ENCODE measurements at places on chromosomes 5 and 9. TPM values are rescaled to one million over a fixed set of nuclear protein-coding genes. Genes with fewer than 3 reads are reported as not detected.

DNA sequence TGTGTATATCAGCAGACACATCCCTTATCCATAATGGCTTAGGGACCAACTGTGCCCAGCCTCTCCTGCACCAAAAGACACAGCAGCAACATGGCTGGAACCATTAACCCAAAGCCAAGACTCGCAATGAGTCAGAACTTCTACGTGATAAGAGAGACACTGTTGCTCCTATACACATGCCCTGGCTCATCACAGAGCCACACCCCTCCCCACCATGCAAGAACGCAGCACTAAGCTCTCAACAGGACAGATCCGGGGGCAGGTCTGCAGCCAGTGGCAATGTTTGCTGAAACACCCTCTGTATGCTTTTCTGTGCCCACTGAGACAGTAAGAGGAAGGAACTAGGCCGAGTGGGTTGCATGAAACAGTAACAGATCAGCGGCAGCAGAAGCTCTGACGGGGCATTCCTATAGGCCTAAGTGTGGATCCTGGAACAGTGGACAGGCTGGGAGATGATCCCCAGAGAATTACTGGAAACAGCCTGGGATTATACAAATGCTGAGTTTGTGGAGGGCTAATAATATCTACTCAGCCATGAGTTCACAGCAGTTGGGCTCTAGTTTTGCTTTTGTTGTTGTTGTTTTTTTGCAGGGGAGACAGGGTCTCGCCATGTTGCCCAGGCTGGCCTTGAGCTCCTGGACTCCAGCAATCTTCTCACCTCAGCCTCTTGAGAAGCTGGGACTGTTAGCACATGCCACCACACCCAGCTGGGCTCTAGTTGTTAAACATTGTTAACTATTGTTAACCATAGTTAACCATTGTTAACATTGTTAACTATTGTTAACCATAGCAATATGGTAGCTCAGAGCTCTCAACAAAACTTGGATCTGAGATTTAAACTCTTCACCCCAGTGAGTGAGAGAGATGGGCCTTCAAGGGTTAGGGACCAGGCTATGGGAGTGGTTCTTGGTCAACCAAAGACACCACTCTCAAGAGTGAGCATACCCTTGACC, 41.0 kb downstream of the B4GALT1 start:
- no peaks in the 10 kb centered on the region for H3K27me3 ChIP-seq
- H3K27ac ChIP-seq = peak overlapping the region; percentile 43
- DNase-seq = no peak
- peaks cover 70% of the 10 kb centered on the region for H3K4me1 ChIP-seq
- H3K4me3 ChIP-seq = no peak overlapping the region

- H3K27ac ChIP-seq = no peak overlapping the region
- DNase-seq = no peak
- H3K4me3 ChIP-seq = no peak overlapping the region
- H3K36me3 ChIP-seq = no peaks in the 10 kb centered on the region
- H3K27me3 ChIP-seq = no peaks in the 10 kb centered on the region
- no peaks in the 10 kb centered on the region for H3K4me1 ChIP-seq
Measured at GRCh38 chr5:140443-140829, 48.5 kb downstream of the PLEKHG4B start.

- no peaks in the 10 kb centered on the region for H3K27me3 ChIP-seq
- no peak overlapping the region for H3K4me3 ChIP-seq
- peak overlapping the region; percentile 17 for H3K27ac ChIP-seq
- H3K4me1 ChIP-seq = peaks cover 98% of the 10 kb centered on the region
- no peaks in the 10 kb centered on the region for H3K36me3 ChIP-seq
- DNase-seq = no peak
Measured at GRCh38 chr9:131728961-131729360, 10.9 kb downstream of the RAPGEF1 start.

- no peak overlapping the region for H3K4me3 ChIP-seq
- H3K27ac ChIP-seq = no peak overlapping the region
Measured at GRCh38 chr9:129547063-129547462, 73.8 kb downstream of the C9orf50 start.

- no peak for DNase-seq
- no peaks in the 10 kb centered on the region for H3K27me3 ChIP-seq
- no peaks in the 10 kb centered on the region for H3K36me3 ChIP-seq
- no peaks in the 10 kb centered on the region for H3K4me1 ChIP-seq
- no peak overlapping the region for H3K27ac ChIP-seq
Measured at GRCh38 chr5:39541920-39542319, 117.1 kb upstream of the DAB2 start.

- no peaks in the 10 kb centered on the region for H3K4me1 ChIP-seq
- no peaks in the 10 kb centered on the region for H3K27me3 ChIP-seq
- no peak overlapping the region for H3K4me3 ChIP-seq
- DNase-seq = no peak
- no peaks in the 10 kb centered on the region for H3K36me3 ChIP-seq
- no peak overlapping the region for H3K27ac ChIP-seq
Measured at GRCh38 chr5:125081101-125081500, 334.7 kb upstream of the ZNF608 start.

DNA sequence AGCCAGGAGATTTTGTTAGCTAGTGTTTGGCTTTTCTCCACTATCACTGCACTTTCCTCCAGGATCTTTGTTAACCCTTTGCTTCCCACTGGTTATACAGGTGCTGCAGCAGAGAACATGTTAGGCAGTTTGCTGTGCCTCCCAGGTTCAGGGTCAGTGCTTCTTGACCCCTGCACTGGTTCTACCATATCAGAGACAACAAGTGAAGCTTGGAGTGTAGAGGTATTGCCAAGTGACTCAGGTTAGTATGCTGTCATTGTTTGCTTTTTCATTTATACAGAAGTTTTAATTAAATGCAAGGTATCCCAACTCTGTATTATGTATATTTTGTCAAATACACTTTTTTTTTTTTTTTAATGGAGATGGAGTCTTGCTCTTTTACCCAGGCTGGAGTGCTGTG, 68.4 kb downstream of the GAPVD1 start:
- no peak overlapping the region for H3K27ac ChIP-seq
- no peaks in the 10 kb centered on the region for H3K27me3 ChIP-seq
- H3K36me3 ChIP-seq = peaks cover 83% of the 10 kb centered on the region
- no peak for DNase-seq
- no peaks in the 10 kb centered on the region for H3K4me1 ChIP-seq
- no peak overlapping the region for H3K4me3 ChIP-seq

DNA sequence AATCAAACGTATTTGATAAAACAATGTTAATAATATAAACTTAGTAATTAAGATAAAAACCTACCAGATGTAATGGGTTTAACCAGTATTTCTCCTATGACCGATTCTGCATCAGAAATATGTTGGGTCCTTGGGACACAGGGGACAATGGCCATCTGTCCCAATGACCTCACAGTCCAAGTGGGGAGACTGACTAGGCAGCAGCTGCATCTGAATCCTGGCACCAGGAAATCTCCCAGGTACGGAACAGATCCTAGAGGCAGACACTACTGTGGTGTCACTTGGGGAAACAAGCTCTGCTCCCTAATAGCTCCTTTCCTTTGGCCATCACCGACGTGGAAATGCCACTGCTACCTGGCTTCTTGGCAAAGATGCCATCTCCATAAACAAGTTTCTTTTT, 81.8 kb upstream of the SARDH start:
- no peak overlapping the region for H3K27ac ChIP-seq
- H3K27me3 ChIP-seq = no peaks in the 10 kb centered on the region
- no peaks in the 10 kb centered on the region for H3K36me3 ChIP-seq
- DNase-seq = no peak
- H3K4me3 ChIP-seq = no peak overlapping the region

DNA sequence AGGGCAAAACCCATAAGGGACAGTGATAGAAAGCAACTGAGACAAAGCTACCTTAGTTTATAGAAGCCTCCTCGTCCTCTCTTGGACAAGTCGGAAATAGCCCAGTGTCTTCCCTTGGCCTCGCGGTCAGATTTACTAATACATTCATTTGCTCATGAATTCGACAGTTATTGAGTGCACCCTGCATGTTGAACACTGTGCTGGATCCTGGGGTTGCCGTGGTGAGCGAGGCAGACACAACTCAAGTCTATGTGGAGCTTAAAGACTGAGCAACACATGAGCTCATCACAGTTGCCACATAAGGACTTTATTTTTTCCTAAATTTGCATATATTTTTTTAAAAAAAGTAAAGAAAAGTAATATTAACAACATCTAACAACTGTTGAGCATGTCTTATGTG, 411.1 kb upstream of the ITGA1 start:
- H3K27me3 ChIP-seq = no peaks in the 10 kb centered on the region
- H3K4me1 ChIP-seq = no peaks in the 10 kb centered on the region
- H3K4me3 ChIP-seq = no peak overlapping the region
- no peak for DNase-seq

- H3K4me1 ChIP-seq = peaks cover 8% of the 10 kb centered on the region
- H3K4me3 ChIP-seq = no peak overlapping the region
- no peak for DNase-seq
- no peaks in the 10 kb centered on the region for H3K27me3 ChIP-seq
Measured at GRCh38 chr9:120628207-120628924, 48.4 kb upstream of the CDK5RAP2 start.

DNA sequence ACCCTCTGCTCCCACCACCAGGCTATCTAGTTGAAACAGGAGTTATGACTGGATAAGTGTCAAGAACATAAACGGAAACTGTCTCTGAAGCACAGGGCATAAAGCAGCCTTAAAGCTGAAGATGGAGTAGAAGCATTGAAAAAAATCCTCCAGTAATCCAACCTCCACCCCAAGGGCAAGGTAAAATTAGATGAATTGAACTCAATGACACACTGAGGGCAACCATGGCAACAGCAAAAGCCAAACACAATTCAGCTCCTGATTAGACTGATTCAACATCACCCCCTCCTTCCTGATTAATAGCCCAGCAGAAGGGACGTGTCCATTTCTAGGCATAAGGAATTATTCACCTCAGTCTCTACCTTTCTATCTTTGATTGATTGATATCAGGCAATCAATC, 183.2 kb upstream of the MAP3K1 start:
- no peak overlapping the region for H3K27ac ChIP-seq
- no peaks in the 10 kb centered on the region for H3K27me3 ChIP-seq
- H3K4me1 ChIP-seq = no peaks in the 10 kb centered on the region

GRCh38 chr5:135443161-135443960, 3.8 kb downstream of the DCANP1 start:
- no peaks in the 10 kb centered on the region for H3K27me3 ChIP-seq
- no peak overlapping the region for H3K27ac ChIP-seq
- H3K4me3 ChIP-seq = no peak overlapping the region
- no peaks in the 10 kb centered on the region for H3K36me3 ChIP-seq
- no peak for DNase-seq

GRCh38 chr5:27502236-27502635, 463.9 kb upstream of the CDH9 start:
- no peak overlapping the region for H3K27ac ChIP-seq
- no peak overlapping the region for H3K4me3 ChIP-seq
- no peaks in the 10 kb centered on the region for H3K27me3 ChIP-seq
- no peaks in the 10 kb centered on the region for H3K36me3 ChIP-seq
- H3K4me1 ChIP-seq = no peaks in the 10 kb centered on the region

DNA sequence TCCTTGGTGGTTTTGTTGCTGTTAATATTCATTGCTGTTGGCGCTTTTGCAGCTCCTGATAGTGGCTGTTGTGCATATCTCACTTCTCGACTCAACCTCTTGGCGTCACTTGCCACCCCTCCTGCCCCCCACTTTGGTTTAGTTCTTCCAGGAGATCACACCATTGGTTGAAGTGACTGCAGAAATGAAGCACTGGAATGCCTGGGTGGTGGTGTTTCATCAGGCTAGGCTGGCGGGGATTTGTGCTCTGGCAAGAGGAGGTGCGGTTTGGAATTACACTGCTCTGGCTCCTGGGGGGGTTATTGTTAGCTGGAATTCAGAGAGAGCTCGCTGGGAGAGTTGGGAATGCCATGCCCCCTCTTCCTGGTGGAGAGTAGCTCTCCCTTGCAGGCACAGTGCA, 11.5 kb downstream of the PRRC2B start:
- H3K36me3 ChIP-seq = no peaks in the 10 kb centered on the region
- H3K27me3 ChIP-seq = no peaks in the 10 kb centered on the region
- peak; percentile 66 for DNase-seq
- H3K27ac ChIP-seq = peak overlapping the region; percentile 74

GRCh38 chr5:150392680-150393079, 20.0 kb downstream of the CD74 start:
- no peaks in the 10 kb centered on the region for H3K4me1 ChIP-seq
- H3K27ac ChIP-seq = no peak overlapping the region
- H3K4me3 ChIP-seq = no peak overlapping the region
- peaks cover 100% of the 10 kb centered on the region for H3K36me3 ChIP-seq

GRCh38 chr9:124079176-124079925, 67.8 kb downstream of the LHX2 start:
- H3K27me3 ChIP-seq = no peaks in the 10 kb centered on the region
- no peaks in the 10 kb centered on the region for H3K4me1 ChIP-seq
- H3K4me3 ChIP-seq = no peak overlapping the region
- peak overlapping the region; percentile 64 for H3K27ac ChIP-seq
- no peaks in the 10 kb centered on the region for H3K36me3 ChIP-seq

GRCh38 chr5:98454904-98455303, 318.6 kb upstream of the RGMB start:
- no peak for DNase-seq
- H3K27me3 ChIP-seq = no peaks in the 10 kb centered on the region
- peak overlapping the region; percentile 25 for H3K27ac ChIP-seq
- H3K36me3 ChIP-seq = no peaks in the 10 kb centered on the region

GRCh38 chr5:53303105-53303504, 177.3 kb upstream of the FST start:
- H3K36me3 ChIP-seq = no peaks in the 10 kb centered on the region
- no peaks in the 10 kb centered on the region for H3K4me1 ChIP-seq
- H3K27me3 ChIP-seq = no peaks in the 10 kb centered on the region
- no peak overlapping the region for H3K27ac ChIP-seq
- no peak for DNase-seq
- H3K4me3 ChIP-seq = no peak overlapping the region

- no peaks in the 10 kb centered on the region for H3K36me3 ChIP-seq
- no peak overlapping the region for H3K27ac ChIP-seq
- H3K27me3 ChIP-seq = no peaks in the 10 kb centered on the region
Measured at GRCh38 chr5:64147849-64148441, 17.7 kb upstream of the RNF180 start.

GRCh38 chr5:175162036-175162435, 281.9 kb downstream of the DRD1 start:
- DNase-seq = no peak
- no peak overlapping the region for H3K4me3 ChIP-seq
- no peaks in the 10 kb centered on the region for H3K36me3 ChIP-seq
- peaks cover 10% of the 10 kb centered on the region for H3K27me3 ChIP-seq
- no peaks in the 10 kb centered on the region for H3K4me1 ChIP-seq

DNA sequence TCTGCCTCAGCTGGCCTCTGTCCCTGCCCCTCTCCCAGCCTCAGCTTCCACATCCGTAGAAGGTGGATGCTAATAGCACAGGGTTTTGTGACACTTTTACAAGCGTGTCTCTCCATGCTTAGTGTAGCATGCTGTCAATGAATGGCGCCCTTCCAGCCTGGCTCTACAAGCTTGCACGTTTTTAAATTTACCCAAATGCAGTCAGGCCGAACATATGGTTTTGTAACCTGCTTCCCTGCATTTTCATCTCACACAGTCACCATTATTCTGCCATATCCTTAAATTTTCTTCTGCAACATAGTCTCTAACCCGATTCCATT, 28.8 kb downstream of the FAM163B start:
- H3K27ac ChIP-seq = no peak overlapping the region
- no peak overlapping the region for H3K4me3 ChIP-seq
- no peaks in the 10 kb centered on the region for H3K36me3 ChIP-seq
- peaks cover 26% of the 10 kb centered on the region for H3K27me3 ChIP-seq
- H3K4me1 ChIP-seq = peaks cover 63% of the 10 kb centered on the region

The MCTP1 gene
- 2.9 TPM for polyA plus RNA-seq

The ABLIM3 gene
- 54.1 TPM for polyA plus RNA-seq

The FOXD4L6 gene
- polyA plus RNA-seq = not detected

The DMRT2 gene
- polyA plus RNA-seq = 0.22 TPM

The ARID3C gene
- polyA plus RNA-seq = not detected

The PCDHB10 gene
- 0.42 TPM for polyA plus RNA-seq

The ZNF879 gene
- 3.7 TPM for polyA plus RNA-seq

The SMIM33 gene
- polyA plus RNA-seq = not detected

The NME5 gene
- 3.3 TPM for polyA plus RNA-seq

The LEAP2 gene
- 0.62 TPM for polyA plus RNA-seq

The SLC24A2 gene
- not detected for polyA plus RNA-seq

The SMIM32 gene
- not detected for polyA plus RNA-seq

The CARD6 gene
- 2.7 TPM for polyA plus RNA-seq
